ENCODE measurements at places on chromosomes 7 and 10.

DNA sequence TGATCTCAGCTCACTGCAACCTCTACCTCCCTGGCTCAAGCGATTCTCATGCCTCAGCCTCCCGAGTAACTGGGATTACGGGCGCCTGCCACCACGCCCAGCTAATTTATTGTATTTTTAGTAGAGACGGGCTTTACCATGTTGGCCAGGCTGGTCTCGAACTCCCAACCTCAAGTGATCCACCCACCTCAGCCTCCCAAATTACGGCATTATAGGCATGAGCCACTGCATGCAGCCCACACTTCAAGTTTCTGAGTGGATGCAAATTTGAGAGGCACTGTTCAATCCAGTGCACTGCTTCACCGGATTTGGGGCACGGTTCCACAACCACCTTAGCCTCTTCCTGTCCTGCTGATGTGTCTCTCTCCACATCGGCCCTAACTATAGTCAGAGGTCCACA lies 16.5 kb downstream of the CNPY1 start:
- no peak for DNase-seq

- no peak for DNase-seq
These were observed 152.9 kb downstream of the ADAM12 start for GRCh38 chr10:126235091-126235978.

- DNase-seq: no peak
These were observed 44.9 kb downstream of the CAV1 start for GRCh38 chr7:116569737-116570136.

DNA sequence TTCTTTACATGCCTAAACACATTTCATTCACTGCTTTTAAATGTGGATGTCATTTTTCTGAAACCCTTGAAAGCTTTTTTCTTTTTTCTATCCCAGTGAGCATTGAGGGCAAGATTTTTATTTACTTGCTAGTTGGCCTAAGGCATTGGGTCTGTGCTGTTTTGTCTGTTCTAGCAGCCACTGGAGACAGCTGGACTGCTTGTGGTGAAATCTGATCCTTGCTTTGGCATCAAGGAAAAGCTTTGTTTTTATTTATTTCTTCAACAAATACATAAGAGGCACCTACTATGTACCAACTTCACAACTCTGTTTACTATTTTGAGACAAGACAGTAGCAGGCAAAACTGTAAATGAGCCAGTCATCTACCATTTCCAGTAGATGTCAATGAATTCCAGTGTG lies 28.4 kb upstream of the PDLIM1 start:
- no peak for DNase-seq

DNA sequence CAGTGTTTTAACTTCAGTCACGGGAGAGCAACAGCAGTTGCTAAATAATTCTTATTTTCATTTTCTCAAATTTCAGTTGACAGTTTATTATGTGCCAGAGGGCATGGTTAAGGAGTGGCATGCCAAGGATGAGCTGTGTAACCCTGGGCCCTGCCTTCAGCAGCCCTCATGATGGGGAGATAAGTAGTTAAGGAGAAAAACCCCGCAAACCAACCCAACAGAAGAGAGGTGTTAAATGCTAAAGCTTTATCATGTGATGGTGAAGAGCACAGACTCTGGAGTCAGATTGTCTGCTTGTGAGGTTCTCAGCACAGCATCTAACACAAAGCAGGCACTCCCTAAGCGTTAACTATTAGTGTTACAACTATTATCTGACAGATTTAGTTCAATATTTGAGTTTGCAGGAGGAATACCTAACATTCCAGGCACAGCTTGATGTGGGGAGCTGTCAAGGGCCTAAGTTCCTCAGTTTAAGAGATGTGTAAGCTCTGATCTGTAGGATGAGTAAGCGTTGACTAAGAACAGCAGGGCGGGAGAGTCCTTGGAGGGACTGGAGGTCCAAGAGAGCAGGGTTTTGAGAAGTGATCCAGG lies 29.6 kb downstream of the STAM start:
- no peak for DNase-seq

GRCh38 chr7:115822801-115823200 lies 207.8 kb downstream of the TFEC start:
- no peak for DNase-seq

DNA sequence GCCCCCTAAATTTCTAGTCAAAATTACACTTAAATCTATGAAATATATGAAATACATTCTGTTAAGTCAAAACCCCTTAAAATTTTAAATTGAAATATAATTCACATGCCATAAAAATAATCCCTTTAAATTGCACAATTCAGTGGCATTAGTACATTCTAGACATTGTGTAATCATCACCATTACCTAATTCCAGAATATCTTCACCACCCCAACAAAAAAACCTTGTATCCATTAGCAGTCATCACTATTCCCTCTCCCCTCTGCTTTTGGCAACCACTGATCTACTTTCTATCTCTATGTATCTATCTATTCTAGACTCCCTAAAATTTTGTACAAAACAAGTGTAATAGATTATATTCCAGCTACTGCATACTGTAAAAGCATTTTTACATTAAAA lies 261.2 kb downstream of the GLI3 start:
- no peak for DNase-seq

DNA sequence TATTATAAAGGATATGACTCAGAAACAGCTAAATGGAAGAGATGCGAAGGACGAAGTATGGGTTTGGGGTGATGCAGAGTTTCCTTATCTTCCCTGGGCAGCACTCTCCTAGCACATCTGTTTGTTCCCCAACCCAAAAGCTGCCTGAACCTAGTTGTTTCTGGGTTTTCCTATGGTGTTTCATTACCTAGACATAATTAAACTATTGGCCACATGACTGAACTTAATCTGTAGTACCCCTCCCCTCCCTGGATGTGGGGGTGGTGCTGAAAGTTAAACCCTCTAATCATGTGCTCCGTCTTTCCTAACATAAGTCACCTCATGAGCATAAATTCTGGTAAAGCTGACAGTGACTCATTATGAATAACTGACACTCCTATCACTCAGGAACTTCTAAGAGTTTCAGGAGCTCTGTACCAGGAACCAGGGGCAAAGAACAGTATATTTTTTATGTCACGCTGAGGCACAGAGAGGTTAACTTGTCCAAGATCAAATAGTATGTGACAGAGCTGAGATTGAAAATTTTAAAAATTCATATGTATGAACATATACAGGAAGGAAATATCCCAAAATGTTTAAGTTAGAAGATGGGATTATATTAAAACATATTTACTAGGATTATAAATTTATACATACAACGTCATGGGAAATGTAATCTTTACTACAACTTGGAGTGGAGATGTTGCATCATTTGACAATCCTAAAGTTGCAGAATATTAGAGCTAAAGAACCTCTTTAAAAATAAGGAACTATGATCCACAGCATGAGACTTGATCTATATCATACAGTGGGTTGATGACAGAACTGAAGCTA lies 4.8 kb downstream of the STRIP2 start:
- no peak for DNase-seq

DNA sequence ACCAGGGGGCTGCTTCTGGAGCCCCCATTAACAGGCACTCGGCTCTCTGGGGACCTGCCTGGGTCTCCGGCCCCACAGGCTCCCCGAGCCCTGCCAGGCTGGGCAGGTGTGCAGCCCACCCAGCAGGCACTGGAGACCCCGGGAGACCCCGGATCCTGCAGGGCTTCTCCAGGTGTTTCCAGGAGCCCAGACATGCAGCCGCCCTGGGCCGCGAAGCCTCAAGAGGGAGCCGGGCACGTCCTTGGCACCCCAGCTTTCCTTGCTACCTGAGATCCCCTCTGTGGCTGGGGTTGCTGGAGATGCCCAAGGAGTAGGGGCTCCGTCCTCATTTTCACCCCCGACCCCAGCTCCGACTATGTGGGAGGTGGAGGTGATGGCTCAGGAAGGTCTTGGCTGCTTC lies 7.7 kb upstream of the AMZ1 start:
- no peak for DNase-seq

- no peak for DNase-seq
These were observed 82.2 kb upstream of the SCIN start for GRCh38 chr7:12488341-12488740.

DNA sequence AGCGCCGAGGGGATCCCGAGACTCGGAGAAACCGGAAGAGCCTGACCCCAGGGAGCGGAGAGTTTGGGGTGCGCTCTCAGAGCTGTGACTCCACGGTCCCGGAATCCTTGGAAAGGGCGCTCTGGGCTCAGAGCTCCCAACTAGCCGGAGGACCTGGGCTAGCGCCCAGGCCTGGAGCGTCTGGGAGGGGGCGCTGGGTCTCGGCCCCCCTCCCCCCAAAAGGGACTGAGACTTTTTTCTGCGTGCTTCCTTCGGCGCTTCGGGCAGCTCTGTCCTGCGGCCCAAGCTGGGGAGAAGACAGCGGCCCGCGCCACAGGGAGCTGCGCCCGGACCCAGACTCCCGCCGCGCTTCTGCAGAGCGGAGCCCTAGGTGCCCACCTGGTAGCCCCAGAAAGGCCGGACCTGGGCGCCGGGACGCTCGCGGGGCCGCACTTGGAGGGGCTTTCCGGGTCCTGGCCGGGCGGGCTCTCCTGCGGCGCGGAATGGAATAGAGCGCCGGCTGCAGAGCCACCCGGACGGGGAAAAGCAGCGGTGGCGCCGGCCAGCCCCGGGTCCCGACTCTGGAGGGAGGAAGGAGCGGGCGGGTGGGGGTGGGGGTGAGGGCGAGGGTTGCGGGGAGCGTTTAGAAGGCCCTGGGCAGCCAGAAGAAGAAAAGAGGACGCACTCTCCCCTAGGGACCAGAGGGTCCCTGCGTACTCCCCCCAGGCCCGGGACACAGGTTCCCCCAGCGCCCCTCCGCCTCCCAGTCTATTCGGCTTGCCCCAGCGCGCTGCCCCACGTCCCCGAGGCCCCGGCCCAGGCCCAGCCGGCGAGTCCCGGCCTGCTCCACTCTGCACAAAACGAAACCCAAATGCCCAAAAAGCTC lies 4.7 kb downstream of the ZNF503 start:
- no peak for DNase-seq

GRCh38 chr7:83109352-83109751 lies 53.3 kb downstream of the PCLO start:
- DNase-seq: no peak

- no peak for DNase-seq
These were observed 15.3 kb upstream of the TSGA13 start for GRCh38 chr7:130701650-130702049.

DNA sequence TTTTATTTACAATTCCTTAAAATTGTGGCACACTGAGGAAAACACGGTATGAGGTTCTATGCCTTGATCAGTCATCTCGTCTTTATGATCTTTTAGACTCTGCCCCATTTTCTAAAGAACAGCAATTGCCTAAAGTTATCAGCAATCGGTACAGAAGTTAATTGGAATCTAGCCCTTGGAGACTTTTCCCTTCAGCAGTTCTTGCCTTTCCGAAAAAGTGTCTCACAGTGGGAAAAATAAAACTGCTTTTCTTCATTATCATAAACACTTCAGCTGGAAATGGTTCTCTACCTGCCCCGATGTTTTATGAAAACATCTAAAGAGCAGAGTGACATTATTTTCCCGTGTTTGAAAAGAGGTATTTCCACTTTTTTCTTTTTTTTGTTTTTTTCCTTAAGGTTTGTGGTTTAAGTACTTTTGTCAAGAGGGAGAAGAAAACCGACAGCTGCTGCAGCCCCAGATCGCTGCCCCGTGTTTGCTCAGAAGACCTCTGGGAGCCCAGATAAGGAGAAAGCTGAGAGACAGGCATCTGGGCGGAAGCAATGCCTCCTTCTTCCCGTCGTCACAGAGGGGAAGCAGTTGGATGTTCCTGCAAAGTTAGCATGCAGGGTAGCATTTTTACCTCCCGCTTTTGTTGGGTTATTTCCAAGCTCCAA lies 149.7 kb downstream of the FRMD4A start:
- no peak for DNase-seq

DNA sequence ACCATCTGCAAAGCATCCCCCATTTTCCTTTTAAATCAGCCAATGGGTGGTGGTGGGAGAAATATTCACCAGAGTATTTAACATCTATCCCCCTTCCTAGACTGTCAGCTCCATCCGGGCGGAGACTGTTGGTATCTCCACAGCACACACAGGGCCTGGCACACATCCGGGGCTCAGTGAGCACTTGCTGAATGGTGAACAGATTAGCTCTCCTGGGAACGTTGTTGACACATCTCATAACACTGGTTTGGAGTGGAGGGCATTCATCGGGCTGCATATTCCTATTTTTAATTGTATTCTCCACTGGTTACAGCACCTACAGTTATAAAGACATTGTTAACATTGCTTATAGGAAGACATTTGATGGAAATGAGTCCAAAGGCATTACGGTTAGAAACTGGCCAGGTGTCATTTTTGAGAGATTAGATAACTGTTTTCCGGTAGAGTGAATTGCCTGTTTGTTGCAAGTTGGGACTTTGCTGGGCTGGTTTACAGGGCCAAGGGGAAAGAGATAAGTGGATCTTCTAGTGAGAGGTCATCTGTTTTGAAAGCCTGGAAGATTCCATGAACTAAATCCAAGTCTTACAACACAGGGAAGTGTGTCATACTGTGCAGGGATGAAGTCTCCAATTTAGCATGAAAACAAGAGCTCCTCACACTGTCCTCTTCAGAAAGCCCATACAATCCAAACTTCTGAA lies 101.8 kb downstream of the EGFR start:
- no peak for DNase-seq

- no peak for DNase-seq
These were observed 548 bp upstream of the BNIP3 start for GRCh38 chr10:131982185-131982756.

GRCh38 chr7:40749877-40750276 lies 615.1 kb downstream of the SUGCT start:
- DNase-seq: no peak

DNA sequence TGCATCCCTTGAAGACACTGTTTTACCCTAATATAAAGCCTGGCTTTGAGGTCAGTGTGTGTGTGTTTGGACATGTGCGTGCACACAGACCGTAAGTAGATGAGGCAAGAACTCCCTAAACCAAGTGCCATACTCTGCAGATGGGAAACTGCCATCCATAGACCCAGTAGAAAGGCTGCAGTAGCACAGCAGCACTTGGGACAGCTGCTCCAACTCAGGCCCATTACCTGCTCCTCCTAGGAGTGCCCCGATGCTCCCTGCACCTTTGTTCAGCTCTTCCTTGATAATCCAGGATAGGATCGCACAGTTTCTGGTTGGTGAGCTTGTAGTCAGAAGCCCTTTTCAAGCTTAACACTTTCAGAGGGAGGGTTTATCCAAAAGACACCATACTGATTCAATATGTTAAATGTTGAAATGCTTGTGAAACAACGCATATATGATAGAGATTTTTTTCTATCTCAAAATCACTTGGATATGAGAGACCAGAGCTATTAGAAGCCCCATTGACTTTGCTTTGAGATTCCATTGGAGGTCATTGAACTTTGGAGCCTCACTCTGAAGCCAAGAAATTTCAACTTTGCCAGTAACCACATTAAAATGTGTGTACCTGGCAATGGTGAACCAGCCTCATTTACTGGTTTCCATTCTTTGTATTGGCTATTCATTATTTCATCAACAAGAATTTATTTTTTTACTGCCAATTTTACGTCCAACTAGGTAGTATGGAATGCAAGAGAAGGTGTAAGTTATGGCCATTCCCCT lies 757.0 kb upstream of the GALNT17 start:
- no peak for DNase-seq

- DNase-seq: no peak
These were observed 144.7 kb downstream of the CCSER2 start for GRCh38 chr10:84473136-84473535.

- DNase-seq: no peak
These were observed 90.9 kb downstream of the TPST1 start for GRCh38 chr7:66296001-66296521.

- no peak for DNase-seq
These were observed 65.3 kb upstream of the SMNDC1 start for GRCh38 chr10:110370006-110370405.

- no peak for DNase-seq
These were observed 412.4 kb upstream of the NRP1 start for GRCh38 chr10:33746836-33747268.

- no peak for DNase-seq
These were observed 6.9 kb upstream of the LDB3 start for GRCh38 chr10:86661161-86662025.
